ENCODE measurements at places on chromosomes 6 and 20. TPM values are rescaled to one million over a fixed set of nuclear protein-coding genes. Genes with fewer than 3 reads are reported as not detected.

DNA sequence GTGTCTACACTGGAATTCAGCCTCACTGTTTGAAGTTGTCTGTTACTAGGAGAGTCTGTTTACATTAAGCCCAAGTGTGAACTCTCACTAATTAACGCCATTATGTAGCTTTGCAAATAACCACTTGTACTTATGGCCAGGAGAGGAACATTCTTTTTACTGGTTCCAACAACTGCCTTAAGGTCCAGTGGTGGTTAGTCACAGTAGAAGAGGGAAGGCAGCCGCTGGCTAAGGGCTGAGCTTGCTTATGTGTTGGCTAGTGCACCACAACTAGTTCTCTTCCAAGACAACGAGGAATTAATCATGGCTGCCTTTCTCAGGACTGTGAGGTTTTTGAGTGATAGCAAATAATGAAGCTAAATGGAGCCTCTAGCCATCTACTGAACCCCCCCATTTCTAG is 14.9 kb upstream of the SLC22A23 start:
- DNase-seq: no peak

DNA sequence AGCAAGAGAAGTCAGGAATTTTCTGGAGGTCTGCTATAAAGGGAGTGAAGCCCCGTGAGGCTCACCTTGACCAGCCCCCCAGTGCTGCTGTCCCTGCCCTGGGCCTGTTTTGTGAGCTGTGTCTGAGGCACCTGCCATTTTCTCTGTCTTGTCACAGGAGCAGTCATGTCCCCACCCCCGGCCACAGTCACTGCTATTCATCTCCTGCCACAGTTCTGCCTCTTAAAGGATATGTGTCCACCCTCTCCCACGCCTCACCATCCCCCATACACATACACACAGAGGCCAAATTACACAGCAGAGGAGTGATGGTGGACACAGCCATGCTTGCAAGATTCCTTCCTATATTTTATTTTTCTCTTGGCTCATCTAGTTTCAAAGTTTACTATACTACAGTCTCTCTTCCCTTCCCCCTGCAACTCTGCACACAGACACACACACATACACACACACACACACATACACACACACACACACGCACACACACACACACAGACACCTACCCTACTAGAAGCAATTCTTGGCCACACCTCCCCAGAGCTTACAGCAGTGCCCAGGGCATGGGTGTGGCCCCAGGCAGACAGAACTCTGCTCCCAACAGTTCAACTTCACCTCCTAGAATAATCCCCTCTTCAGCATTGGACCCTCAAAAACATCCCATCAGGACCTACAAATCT is 68.7 kb upstream of the TAB2 start:
- DNase-seq: no peak

- peak; percentile 64 for DNase-seq
Observed at GRCh38 chr6:107318100-107318736, 141.1 kb downstream of the PDSS2 start.

DNA sequence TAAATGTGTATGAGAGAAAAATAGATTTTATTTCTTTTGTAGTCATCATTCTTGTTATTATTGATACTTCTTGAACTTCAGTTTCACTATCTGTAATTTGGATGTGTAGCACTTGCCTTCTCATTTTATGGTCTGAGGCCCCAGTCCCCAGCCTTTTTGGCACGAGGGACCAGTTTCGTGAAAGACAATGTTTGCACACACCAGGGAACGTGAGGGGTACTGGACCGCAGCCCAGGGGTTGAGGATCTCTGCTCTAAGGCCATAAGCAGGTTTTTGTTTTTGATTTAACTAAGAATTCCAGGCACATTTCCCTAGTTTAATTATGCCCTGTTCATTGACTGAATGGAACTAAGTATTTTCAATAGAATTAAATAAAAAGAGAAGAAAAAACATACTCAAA is 261.5 kb downstream of the BMP2 start:
- DNase-seq: no peak

GRCh38 chr6:141244366-141244765 is 888.4 kb upstream of the GJE1 start:
- no peak for DNase-seq

DNA sequence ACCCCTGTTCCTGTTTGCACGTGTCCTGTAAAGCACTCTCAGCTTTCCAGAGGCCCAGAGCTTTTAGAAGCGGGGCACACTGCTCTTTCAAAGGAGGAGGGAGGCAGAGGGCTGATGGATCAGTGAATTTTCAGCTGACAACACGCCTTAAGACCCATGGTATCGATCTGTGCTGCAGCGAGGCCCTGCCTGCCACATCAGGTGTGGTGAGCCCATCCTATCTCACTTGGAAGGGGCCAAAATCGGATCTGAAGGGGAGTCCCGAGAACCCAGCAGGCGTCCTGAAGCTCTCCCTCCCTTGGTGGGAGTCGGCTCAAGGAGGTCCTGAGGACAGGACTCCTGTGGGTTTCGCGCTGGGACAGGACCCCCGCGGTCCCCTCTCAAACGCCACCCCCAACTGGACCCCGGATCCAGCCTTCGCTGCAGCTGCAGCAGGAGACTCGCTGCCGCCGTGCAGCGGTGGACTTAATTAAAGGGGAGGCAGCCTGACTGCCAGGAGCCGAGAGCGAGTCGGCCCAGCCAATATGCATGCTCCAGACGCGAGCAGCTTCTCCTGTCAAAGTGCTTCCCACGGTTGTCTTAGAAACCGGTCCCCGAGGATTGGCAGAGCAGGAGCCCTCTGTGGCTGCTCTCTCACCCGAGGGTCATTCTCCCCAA is 580.0 kb upstream of the ZNF337 start:
- DNase-seq: no peak

- DNase-seq: no peak
Observed at GRCh38 chr6:80477591-80477990, 371.1 kb downstream of the BCKDHB start.

DNA sequence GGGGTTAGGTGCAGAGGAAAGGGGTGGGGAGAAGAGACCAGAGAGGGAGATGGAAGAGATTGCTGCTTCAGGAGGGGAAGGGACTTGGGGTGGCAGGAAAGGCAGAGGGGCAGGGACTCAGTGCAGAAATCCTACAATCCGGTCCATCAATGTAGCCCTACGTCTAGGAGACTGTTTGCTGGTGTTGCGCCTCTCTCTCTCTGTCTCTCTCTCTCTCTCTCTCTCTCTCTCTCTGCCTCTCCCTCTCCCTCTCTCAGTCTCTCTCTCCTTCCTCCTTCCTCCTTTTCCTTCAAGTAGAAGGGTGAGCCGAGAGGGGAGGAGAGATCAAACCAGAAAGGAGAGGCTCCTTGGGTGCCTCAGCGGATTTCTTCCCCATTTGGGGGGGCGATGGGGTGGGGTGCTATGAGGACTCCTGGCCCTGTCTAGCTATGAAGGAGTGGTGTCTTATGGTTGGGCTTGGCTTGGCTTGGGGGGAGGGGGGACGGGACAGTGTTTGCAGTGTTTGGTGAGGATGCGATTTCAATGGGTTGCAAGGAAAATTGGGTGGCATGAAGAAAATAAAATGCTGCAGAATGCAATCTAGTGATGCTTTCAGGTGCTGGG is 181.2 kb downstream of the TBXT start:
- DNase-seq: no peak

DNA sequence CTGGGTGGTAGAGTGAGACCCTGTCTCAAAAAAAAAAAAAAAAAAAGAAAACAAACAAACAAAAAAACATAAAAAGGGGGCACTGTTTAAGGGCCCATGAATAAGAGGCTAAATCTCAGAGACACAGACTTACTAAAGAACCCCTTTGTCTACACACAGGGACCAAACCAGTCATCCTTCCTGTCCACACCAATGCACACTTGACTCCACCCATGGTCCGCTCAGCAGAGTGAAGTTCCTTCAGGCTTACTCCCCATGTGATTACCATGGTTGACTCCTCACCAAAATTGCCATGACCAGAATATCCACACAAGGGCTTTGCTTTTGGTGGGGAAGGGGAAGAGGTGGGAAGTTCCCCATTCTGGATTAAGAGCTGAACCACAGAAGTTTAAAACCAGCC is 19.4 kb upstream of the REPS1 start:
- no peak for DNase-seq

The AGPAT4 gene
- total RNA-seq: 16.6 TPM

The LRRC73 gene
- total RNA-seq: 0.55 TPM

The RANBP9 gene
- total RNA-seq: 38.5 TPM

The GNAS gene
- 746 TPM for total RNA-seq

The CST4 gene
- total RNA-seq: not detected
